ENCODE measurements at places on chromosomes 16 and 17. TPM values are rescaled to one million over a fixed set of nuclear protein-coding genes. Genes with fewer than 3 reads are reported as not detected.

Gene SULT1A2
- total RNA-seq = 2.1 TPM

Gene CMTM2
- not detected for total RNA-seq

GRCh38 chr16:85047867-85048455 lies 20.4 kb downstream of the KIAA0513 start:
- no peak for DNase-seq
- peaks cover 2% of the 10 kb centered on the region for H3K36me3 ChIP-seq
- H3K4me1 ChIP-seq = peaks cover 48% of the 10 kb centered on the region
- H3K4me3 ChIP-seq = peak overlapping the region; percentile 35
- H3K27me3 ChIP-seq = peaks cover 1% of the 10 kb centered on the region

DNA sequence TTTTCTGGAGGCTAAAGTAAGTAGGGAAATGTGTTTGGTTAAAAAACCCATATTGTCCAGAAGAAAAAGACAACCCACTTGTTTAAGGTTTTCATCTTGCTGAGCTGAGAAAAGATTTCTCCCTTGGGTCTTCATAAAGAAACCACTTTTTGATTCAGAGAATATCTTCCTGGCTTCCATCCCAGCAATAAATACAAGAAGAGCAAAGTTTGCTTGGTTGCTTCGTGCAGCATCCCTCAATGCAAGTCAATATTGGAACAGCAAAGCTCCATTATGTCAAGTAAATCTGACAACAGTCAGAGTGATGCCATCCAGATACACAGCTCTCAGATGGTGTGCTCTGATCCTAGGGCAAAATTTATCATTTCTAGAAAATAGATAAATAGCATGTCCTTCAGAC lies 118.9 kb upstream of the PIRT start:
- H3K36me3 ChIP-seq = no peaks in the 10 kb centered on the region
- no peak for DNase-seq
- H3K27me3 ChIP-seq = peaks cover 43% of the 10 kb centered on the region

GRCh38 chr17:47915776-47916398 lies 19.9 kb downstream of the SP2 start:
- no peak for DNase-seq
- H3K4me1 ChIP-seq = peaks cover 6% of the 10 kb centered on the region
- H3K4me3 ChIP-seq = no peak overlapping the region
- H3K27me3 ChIP-seq = no peaks in the 10 kb centered on the region
- peaks cover 71% of the 10 kb centered on the region for H3K36me3 ChIP-seq

GRCh38 chr17:27407916-27408864 lies 48.1 kb upstream of the KSR1 start:
- no peak for DNase-seq
- H3K27me3 ChIP-seq = no peaks in the 10 kb centered on the region
- no peak overlapping the region for H3K4me3 ChIP-seq

DNA sequence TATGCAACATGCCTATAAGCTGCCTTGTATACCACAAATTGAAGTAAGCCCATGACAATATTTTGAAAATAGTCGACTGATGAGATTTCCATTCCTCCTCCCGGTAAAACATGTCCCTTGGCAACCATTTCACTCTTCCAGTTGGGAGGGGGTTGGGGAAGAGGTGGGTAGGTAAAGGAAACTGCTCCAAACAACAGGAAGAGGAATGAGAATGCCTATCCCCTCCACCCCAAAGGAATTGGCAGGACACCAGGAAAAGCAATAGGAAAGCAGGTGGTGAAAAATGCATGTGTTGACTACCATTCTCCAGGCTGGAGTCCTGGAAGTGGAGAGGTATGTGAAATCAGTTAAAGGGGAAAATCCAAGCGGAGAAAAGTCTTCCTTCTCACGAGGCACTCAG lies 455.9 kb upstream of the PSMD7 start:
- H3K36me3 ChIP-seq = peaks cover 10% of the 10 kb centered on the region
- H3K4me3 ChIP-seq = no peak overlapping the region

GRCh38 chr16:88384222-88385111 lies 1.7 kb downstream of the ZNF469 start:
- DNase-seq = no peak
- H3K27me3 ChIP-seq = peaks cover 23% of the 10 kb centered on the region
- no peak overlapping the region for H3K27ac ChIP-seq
- H3K4me3 ChIP-seq = peak overlapping the region; percentile 19
- peaks cover 4% of the 10 kb centered on the region for H3K36me3 ChIP-seq
